ENCODE measurements at places on chromosomes 3 and 15.

GRCh38 chr3:66406163-66406562, 94.7 kb downstream of the LRIG1 start:
- no peak for DNase-seq

DNA sequence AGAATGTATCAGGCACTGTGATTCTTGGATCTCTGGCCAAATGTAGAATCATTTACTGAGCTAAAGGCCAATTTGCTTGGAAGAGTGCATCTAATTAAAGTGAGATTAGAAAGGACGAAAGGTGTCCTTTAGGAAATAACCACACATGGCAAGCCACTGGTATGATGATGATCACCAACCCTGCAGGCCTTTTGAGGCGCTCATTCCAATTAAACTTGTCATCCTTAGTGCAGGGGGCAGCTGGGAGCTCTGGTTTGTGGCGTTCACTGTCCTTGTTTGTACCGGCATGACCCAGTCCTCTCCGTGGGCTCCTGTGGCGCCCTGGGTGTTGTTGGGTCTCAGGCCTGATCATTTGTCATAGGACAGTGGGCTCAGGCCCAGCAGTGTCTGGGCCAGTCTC, 11.0 kb downstream of the LIMD1 start:
- no peak for DNase-seq

GRCh38 chr15:96503276-96503675, 172.8 kb downstream of the NR2F2 start:
- DNase-seq, result no peak

GRCh38 chr3:2976212-2976611, 134.0 kb downstream of the IL5RA start:
- DNase-seq, result no peak

- no peak for DNase-seq
Measured at GRCh38 chr3:30680789-30681648, 74.6 kb downstream of the TGFBR2 start.

DNA sequence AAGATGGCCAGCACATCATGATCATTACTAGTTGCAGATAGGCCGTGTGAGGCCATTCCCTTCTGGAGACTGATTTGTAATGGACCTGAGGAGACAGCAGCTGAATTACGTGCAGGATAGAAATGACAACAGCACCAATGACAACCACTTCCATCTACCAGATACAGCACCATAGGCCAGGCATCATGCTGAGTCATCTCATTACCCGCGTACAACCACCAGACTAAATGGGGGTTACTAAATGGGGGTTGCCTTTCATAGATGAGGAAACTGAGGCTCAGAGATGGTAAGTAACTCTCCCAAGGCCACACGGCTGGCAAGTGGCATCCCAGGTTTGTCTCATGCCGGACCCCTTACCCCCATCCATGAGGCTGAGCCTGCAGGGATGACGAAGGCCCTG, 32.8 kb upstream of the FAM107A start:
- peak; percentile 41 for DNase-seq

- DNase-seq, result no peak
Measured at GRCh38 chr15:79004336-79004735, 59.5 kb upstream of the CTSH start.

- DNase-seq, result no peak
Measured at GRCh38 chr15:42387603-42388002, 28.3 kb downstream of the CAPN3 start.

DNA sequence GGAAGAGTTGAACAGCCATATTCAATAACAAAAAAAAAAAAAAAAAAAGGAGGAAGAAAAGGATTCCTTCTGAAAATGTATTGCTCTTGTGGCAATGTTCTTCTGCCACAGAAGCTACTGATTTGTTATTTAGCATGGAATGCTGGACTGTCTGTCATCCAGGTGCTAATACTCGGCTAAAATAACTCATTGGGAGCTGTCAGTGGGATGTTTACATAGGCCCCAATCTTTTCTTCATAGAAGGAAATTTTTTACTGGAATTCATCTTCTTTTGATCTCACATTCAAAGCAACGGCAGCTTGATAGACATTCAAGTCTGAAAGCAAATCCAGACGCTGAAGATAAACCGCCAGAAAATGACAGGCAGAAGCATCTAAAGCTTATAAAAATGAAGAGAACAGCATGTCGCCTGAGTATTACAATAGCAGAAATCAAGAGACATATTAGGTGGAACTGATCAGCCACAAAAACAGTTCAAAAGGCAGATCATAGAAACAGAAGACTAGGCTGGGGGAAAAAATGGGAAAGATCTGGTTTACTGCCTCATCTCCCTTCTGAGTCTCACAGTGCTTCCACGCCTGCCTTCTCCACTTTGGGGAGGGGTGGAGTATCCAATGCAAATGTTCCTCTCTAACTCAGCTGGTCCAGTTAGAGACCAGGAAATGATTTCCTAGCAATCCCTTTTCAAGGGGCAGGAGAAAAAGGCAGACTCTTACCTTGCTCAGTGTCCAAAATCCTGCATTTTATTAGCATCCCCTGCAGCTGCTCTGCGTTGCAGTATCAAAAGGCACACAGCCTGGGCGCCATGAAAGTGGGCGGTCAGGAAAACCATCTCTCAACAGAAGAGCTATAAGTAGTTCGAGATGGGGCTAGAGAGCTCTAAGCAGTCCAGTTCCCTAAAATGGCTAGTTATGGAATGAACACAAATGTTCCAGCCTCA, 451.9 kb downstream of the FOXP1 start:
- no peak for DNase-seq

DNA sequence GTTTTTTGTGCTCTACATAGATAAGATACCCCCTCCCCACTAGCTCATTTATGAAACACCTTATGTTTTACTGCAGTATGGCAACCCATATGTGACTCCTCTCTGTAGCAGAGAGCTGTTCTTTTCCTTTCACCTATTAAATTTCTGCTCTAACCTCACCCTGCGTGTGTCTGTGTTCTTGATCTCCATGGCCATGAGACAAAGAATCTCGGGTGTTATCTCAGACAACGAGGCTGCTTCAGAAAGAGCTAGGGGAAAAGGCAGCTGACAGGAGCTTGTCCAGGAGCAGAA, 18.0 kb downstream of the CCR8 start:
- no peak for DNase-seq
